ENCODE measurements at places on chromosomes 7 and 10. TPM values are rescaled to one million over a fixed set of nuclear protein-coding genes. Genes with fewer than 3 reads are reported as not detected.

Gene PIP4K2A
- total RNA-seq = 36.6 TPM

Gene CNPY1
- 0.29 TPM for total RNA-seq

Gene TMEM140
- total RNA-seq = 23.1 TPM

Gene OR13A1
- 0.33 TPM for total RNA-seq

Gene RBM33
- 46.5 TPM for total RNA-seq

Gene CYP2E1
- total RNA-seq = 0.96 TPM

Gene ADARB2
- total RNA-seq = 2.0 TPM

DNA sequence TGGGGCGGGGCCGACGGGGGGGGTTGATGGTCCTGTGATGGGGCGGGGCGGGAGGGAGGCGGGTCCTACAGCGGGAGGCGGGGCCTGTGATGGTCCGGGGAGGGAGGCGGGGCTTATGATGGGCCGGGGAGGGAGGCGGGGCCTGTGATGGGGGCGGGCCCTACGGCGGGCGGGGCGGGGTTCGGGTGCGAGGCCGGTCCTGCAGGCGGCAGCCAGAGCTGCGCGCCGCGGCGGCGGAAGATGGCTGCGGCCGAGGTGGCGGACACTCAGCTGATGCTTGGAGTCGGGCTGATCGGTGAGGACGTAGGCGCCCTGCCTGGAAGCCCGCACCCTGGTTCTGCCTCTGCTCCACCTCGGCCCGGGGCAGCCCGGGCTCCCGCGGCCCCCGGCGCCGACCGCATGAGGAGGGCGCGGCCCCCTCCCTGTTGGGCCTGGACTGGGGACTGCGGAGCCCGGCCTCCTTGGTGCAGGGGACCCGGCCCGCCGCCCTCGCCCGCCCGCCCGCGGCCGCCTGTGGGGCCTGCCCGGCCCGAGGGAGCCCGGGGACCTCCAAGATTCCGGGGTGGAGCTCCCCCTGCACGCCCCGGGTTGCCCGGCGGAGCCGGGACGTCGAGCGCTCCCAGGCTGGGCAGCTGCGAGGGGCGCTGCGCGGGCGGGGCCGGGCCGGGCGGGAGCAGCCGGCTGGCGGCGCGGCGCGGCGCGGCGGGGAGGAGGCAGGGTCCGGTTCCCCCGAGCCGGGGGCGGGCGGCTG is at the start of gene DENND10:
Gene DENND10 (plus strand): TSS at position 211 of the 751 bp plus-strand sequence. CDS start 30 bp downstream, at position 241.
- DNase-seq = peak; percentile 68

GRCh38 chr7:18320971-18321567 is 174.5 kb upstream of the HDAC9 start:
- no peak for DNase-seq

- DNase-seq = no peak
These were observed 8.4 kb upstream of the HHEX start for GRCh38 chr10:92681306-92681834.

DNA sequence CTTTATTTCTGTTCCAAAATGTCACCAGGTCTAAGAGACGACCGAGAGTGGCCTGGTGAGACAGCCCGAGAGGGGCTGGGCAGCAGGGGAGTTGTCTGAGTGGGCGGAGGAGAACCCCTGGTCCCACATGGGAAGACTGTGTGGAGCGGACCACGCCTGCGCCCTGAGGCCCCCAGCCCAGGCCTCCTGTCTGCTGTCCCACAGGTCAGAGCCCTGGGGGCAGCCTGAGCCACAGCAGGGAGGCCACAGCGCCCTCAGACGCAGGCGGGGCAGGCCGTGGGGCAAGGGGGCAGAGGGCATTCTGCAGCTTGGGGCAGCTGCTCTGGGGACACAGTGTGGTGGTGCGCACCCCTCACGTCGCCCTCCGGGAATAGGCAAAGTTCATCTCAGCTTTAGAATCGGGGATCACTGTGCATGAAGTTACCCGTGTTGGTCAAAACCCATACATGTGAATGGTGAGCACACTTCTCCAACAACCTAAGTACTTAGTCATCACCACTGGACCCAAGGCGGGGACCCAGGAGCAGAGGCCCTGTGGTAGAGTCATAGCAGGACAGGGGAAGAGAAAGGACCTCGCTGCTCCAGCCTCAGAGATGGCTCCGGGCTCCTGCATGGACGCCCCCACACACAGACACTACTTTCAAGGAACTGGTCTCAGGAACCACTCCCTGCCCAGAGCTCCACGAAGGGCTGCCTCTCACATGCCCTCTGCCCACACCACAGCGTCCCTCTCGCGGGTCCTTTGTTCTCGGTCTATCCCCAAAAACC is 214.7 kb downstream of the ELFN1 start:
- no peak for DNase-seq

DNA sequence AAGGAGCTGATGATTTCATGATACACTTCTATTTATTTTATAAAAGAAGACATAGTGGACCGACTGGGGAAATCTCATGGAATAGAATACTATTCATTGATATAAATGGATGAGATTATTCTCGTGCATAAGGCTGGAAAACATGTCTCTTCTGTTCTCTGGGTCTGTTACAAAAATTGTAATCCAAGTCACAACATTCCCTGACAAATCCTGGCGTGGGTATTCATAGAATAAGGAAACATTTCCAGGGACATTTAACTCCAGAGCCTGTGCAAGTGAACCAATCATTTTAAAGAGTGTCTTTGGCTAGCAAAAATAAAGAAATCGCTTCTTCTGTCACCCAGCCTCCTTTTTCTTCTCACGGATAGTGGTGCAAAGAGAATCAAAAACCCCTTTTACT is 1148.5 kb upstream of the AUTS2 start:
- DNase-seq = no peak

GRCh38 chr10:51874131-51874530 is 174.7 kb upstream of the CSTF2T start:
- DNase-seq = no peak

DNA sequence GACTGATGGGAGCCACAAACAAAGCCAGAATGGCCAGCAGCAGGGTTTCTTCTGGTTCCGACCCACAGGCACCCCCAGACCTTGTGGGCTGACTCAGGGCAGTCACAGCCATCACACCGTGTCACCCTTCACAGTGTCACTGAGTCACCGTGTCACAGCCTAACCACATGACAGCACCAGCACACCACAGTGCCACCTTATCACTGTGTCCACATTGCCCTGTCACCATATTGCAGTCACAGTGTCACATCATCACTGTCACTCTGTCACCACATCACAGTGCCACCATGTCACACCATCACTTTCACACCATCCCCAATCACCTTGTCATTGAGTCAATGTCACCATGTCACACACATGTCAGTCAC is 77.0 kb downstream of the OAT start:
- DNase-seq = no peak

GRCh38 chr7:73971322-73971703 is 56.7 kb upstream of the ELN start:
- DNase-seq = no peak

- no peak for DNase-seq
These were observed 43.9 kb upstream of the PDCD4 start for GRCh38 chr10:110827875-110828274.

GRCh38 chr10:102240467-102241031 is 763 bp downstream of the PITX3 start:
- DNase-seq = no peak

GRCh38 chr10:22536620-22537019 is 177.8 kb downstream of the PIP4K2A start:
- DNase-seq = no peak

- no peak for DNase-seq
These were observed 384.7 kb upstream of the NRP1 start for GRCh38 chr10:33719005-33719703.

DNA sequence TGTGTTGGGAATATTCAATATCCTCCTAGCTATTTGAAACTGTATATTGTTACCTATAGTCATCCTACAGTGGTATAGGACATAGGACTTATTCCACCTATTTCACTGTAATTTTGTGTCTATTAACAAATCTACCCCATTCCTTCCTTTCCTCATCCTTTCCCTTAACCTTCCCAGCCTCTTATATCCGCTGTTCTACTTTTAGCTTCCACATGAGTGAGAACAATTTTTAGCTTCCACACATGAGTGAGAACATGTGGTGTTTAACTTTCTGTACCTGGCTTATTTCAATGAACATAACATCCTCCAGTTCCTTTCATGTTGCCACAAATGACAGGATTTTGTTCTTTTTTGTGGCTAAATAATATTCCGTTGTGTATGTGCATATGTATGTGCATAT is 95.9 kb upstream of the FGL2 start:
- no peak for DNase-seq

- DNase-seq = peak; percentile 72
These were observed 15.6 kb downstream of the PWWP2B start for GRCh38 chr10:132412316-132413192.

DNA sequence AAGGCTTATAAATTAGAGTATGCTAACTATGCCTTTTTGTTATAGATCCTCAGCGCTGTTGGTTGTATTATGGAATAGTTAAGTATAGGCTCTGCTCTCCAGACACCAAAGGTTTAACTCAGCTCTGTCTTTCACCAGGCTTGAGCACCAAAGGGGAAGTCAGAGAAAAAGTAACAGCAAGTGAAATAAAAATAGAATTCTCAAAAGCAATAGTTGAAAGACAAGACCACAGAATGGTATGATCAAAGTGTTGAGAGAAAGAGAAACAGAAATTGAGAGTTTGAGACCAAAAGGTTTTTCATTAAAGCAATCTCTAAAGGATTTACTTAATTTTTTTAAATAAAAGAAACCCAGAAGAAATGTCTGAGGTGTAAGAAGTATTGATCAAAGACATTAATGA is 529.8 kb upstream of the C7orf33 start:
- DNase-seq = no peak

- no peak for DNase-seq
These were observed 77.8 kb upstream of the PPIF start for GRCh38 chr10:79269443-79269842.
